Fibroblast of upper back skin (primary cell): ENCODE measurements at places on chromosomes 3 and 15.

GRCh38 chr3:57160076-57160764 is 4.9 kb downstream of the IL17RD start:
- DNase-seq = no peak

- no peak for DNase-seq
Observed at GRCh38 chr15:65328506-65329287, 24.2 kb downstream of the RNU5B-1 start.

- DNase-seq = no peak
Observed at GRCh38 chr3:62758296-62759066, 116.7 kb downstream of the CADPS start.

- no peak for DNase-seq
Observed at GRCh38 chr3:60114191-60114590, 1064.4 kb upstream of the CFAP20DC start.

DNA sequence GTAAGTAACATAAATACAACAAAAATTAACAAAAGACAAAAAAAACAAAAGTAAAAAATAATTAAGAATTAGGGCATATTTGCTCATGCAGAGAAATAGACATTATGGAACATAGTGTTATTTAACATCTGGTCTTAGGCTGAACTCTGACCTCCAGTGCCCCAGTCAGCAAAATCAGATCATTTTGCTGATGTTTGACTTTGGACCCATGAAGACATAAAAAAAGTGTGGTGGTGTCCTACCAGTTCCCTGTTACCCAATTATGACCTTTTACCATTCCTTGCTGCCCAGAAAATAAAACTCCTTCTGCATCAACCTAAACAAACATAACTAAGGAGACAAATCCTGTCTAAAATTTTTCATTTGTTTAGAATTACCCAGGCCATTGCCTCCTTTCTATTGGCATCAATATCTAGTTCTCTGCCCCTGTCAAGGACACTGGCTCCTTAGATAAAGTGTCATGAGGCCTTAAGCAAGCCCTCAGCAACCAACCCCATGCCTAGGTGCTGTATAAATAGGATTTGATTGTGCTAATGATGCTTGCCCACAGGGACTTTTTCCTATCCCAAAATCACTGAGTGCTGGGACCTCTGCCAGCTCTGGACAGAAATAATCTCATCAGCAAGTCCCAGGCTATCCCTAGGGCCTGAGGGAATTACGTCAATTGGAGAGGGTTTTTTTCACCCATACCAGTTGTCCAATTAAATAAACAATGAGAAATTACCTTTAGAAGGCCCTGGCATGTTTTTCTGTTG is 334.5 kb upstream of the UMPS start:
- DNase-seq = no peak

DNA sequence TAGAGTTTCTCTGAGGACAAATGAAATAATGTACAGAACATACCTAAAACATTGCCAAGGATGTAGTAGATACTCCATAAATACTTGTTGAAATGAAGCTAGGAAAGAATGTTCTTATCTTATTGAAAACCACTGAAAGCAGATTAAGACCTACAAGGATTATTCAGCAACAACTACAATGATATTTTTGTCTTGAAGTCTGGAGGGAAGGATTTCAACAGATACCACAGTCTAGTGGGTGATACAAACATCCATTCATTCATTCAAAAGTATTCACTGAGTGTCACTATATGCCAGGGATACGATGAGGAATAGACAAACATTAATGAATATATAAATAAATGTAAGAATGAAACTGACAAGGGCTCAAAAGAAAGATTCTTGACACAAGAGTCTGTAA is 74.7 kb upstream of the THBS1 start:
- peak; percentile 60 for DNase-seq
